IMR-90 (cell line): ENCODE measurements at places on chromosomes 6 and 20. TPM values are rescaled to one million over a fixed set of nuclear protein-coding genes. Genes with fewer than 3 reads are reported as not detected.

DNA sequence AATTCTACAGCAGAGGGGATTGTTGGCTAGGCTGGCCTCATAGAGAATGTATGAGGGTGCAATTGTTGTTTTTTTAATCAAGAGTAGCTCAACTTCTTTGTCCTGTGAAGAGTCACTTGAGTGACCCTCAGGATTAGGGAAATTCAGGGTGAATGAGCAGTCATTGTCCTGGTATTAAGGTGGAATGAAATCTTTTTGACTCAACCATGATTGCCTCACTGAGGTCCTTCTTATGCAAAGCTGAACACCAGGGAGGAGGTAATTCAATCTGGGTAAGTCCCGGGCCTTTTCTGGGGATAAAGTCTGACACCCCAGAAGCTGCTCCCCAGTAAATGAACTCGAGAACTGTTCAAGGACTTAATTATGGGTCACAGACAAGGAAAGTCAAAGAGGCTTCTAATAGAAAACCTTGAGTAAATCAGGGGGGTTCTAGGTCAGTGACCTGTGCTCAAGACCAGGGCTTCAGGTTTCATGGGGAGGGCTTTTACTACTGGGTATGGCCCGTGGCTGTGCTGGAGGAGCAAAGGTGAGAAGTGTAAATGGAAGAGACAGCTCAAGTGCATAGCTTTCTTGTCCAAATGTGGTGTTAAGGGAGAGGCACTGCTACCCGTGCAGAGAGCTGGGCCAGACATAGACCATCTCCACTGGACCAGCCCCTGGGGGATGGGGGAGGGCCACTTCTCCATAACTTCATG, 25.3 kb upstream of the ZBTB24 start:
- DNase-seq: peak; percentile 18

GRCh38 chr20:23225407-23226060, 125.1 kb upstream of the NXT1 start:
- peak; percentile 82 for DNase-seq

DNA sequence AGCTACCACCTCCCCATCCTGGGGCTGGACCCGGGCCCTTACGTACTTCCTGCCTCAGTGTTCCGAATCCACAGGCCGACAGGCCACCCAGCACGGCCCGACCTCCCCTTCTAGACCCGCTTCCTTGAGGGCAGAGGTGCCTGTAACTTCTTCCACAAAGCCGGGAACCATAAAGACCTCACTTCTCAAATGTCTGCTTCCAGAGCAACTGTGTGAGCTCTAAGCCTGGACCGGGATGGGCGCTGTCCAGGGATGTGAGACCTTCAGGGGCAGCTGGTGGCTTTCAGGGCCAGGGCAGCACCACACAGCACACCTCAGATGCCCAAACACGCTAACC, 9.3 kb downstream of the SLC2A4RG start:
- DNase-seq: no peak

GRCh38 chr6:110315207-110315868, 42.8 kb downstream of the METTL24 start:
- DNase-seq: no peak

FAM209B gene
- not detected in 2 replicates for total RNA-seq

ZNF165 gene
- total RNA-seq: 0.28 and 0.36 TPM in 2 replicates

ZBTB12 gene
- total RNA-seq: 2.0 and 2.5 TPM in 2 replicates
